ENCODE measurements at places on chromosomes 7 and 10.

GRCh38 chr10:80057171-80057570, 21.3 kb upstream of the TMEM254 start:
- no peak for DNase-seq

DNA sequence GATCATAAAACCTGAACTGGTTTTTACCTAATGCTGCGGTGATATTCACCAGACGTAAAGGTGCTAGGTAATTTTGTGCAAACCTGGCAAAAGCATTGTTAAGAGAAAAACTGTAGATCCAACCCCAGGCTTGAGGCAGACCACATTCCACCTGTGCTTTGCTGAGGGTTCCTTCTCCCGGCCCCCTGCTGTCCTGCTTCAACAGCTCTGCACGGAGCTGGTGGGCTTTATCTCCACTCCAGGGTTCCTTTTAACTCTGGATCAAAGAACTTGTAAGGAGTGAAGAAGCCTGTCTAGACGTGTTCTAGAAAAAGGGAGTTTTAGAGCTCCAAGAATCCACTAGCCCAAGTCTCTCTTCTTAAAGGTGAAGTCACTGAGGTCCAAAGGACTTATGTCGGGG, 87.5 kb upstream of the NMT2 start:
- DNase-seq: no peak

GRCh38 chr10:16992611-16993119, 136.9 kb downstream of the CUBN start:
- no peak for DNase-seq

DNA sequence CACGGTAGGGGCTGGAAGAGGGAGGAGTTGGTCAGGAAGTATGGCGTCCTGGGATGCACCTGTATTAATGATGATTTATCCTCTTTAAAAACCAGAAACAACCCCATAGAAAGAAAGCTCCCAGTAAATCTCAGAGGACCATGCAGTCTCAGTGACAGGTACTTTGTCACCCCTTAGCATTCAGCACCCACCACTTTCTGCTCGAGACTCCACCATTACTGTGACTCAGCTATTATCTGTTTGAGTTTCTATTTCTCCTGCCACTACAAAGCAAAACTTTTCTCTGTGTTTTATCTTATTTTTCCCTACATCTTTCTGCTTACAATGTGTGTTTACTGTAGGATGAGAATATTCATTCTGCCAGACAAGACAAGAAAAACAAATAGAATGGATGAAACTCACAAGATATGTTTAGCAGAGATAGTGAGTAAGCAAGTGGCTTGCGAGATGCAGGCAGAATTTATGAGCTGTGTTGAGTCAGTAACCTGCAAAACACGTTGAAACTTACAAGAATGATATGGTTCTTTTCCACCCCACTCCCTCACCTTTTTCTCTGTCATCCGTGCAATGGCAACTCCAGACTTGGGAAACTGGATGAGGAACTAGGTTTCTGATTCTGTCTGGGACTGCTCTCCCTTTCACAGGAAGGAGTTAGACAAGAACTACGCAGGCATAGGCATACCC, 127.1 kb downstream of the AOAH start:
- DNase-seq: no peak

DNA sequence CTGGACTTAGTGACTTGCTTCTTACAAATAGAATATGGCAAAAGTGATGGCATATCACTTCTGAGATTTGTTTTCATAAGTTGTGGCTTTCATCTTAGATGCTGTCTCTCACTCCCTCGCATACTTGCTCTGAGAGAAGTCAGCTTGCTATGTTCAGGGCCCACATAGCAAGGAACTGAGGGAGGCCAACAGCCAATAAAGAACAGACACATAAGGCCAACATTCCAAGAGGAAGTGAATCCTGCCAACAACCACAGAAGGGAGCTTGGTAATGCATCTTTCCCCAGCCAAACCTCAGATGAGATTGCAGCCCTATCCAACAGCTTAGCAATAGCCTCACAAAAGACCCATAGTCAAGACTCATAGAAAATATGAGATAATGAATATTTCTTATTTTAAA, 39.2 kb upstream of the DMTF1 start:
- DNase-seq: no peak

DNA sequence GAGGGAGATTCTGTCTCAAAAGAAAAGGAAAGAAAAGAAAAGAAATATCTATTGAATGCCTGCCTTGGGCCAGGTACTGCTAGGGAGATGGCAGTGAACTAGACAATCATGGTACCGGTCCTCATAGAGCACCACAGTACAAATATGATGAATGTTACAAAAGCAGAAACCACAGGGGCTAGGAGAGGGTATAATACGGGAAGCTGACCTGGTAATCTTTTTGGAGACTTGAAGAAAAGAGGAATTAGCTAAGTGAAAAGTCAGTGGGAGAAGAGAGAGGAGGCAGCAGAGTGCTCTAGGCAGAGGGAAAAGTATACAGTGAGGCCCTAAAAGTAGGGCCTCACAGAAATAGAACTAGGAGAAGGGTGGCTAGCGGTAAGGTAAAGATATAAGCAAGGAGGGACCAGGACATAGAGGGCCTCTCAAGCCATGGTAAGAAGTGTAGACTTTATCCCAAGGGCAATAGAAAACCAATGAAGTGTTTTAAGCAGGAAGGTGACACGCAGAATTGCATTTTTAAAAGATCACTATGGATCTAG, 42.8 kb upstream of the WNT8B start:
- DNase-seq: no peak

GRCh38 chr10:33263453-33263852, 71.0 kb downstream of the NRP1 start:
- DNase-seq: no peak

GRCh38 chr7:25719190-25719896, 432.7 kb upstream of the NFE2L3 start:
- DNase-seq: no peak

- DNase-seq: no peak
Measured at GRCh38 chr10:130045801-130046321, 64.8 kb downstream of the C10orf143 start.

DNA sequence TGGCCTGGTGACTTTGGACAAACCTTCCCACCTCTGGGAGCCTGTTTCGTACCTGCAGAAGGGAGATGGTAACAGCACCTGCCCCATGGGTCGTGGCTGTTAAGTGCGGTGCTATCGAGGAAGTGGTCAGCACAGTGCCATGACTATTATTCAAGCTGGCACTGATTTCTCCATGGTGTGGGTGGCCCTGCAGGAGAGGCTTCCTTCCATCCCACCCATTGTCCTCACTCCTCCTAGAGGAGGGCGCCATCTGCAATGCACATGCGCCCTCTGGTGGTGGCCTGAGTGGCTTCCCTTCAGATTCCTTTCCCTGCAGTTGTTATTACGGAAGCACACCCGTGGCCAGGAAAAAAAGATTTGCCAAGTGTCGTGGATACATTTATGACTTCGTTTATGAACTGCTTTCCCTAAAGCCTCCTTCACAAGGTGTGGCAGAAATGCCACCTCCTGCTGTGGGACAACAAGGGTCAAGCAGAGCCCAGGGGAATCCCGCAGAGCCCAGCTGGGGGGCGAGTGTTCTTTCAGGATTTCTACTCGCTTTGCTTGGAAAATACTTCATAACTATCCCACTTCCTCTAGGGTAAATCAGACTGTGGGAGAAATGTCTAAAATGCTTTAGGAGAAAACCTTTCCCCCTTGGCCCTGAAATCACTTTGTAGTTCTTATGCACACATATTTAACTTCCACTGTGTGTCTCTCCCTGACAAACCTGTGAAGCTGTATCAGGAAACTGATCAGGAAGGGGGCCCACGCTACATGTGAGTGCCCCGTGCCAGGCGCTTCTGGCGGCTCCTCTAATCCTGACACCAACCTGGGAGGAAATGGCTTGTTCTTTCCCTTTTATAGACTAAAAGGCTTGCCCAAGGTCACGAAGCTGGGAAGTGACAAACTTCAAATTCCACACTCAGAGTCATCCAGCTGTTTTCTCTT, 98.0 kb upstream of the ANLN start:
- peak; percentile 66 for DNase-seq

DNA sequence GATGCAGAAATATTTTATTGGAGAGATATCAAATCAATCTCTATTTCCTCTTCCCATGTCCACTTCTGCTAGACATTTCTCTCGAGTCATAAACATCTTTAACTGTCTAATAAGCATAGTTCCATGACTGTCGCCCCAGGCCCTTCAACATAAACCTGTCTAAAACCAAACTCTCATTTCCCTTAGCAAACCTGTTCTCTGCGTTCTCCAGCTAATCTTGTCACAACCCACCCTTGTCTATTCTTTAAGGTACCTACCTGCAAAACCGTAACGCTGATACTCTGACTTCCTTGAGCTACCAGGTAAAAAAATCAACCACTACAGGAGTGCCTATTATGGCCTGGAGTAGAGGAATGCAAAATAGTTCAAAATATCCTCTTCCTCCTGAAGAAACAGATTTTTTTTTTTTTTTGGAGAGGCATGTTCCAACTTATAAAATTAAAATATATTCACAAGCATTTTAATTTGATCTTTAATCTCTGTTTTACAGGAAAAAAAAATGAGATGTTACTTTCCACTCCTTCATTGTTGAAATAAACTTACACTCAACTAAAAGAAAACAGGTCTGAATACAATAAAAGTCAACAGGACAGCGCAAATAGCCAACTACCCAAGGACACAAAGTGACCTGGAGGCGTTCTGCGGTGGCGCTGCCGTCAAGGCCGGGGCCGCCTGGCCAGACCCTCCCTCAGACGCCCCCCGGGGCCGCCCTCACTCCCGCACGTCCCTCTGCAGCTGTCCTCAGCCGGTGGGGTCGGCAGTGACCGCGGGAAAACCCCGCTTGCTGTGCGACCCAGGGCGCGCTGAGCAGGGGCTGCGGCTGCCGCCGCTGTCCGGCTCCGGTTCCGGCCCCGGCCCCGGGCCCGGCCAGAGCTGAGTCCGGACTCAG, 765 bp downstream of the SLC25A40 start:
- peak; percentile 9 for DNase-seq

DNA sequence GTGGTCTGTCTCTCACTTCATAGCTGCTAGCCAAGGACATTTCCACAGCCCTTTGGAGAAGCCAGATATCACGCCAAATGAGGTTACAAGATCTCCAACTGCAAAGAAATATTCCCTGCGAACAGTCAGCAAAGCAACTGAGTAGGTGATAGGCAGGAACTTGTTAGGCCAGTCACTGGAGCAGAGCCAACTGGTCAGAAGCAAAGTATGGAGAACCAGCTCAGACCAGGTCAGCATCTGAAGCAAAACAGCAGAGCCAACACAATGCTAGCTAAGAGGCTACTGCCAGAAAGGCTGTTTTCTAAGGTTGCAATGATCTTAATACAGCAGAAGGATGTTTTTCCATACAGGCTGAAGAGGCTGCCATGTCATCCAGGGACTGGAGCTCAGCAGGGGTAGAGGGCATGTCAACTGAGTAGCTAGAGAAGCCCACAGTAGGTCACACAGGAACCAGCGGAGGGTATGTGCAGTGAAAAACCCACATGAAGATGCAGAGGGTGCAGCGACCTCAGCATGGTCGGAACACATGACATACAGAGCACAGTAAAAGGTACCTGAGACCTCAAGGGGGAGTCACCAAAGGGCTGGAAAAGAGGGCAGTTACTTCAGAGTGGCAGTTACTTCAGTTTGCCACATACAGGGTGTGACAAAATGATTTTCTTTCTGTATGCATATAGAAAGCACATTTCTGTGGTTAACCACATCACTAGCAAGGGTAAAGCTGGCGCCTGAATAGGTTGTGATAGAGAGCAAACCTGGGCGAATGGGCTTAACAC, 8.9 kb downstream of the SEC31B start:
- DNase-seq: peak; percentile 83

DNA sequence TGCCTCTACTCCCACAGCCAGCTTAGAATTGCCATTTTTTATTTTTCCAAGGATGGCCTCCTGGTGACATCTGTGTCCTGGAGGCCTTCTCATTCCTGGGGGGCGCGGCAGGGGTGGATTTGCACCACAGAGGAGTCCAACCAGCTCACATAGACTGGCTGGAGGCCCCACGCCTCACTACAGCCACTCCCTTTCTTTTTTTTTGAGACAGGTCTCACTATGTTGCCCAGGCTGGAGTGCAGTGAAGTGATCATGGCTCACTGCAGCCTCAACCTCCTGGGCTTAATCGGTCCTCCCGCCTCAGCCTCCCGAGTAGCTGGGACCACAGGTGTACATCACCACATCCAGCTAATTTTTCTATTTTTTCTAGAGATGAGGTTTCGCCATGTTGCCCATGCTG, 57.6 kb upstream of the DOCK1 start:
- no peak for DNase-seq

GRCh38 chr7:30782690-30783089, 11.5 kb downstream of the MINDY4 start:
- no peak for DNase-seq

DNA sequence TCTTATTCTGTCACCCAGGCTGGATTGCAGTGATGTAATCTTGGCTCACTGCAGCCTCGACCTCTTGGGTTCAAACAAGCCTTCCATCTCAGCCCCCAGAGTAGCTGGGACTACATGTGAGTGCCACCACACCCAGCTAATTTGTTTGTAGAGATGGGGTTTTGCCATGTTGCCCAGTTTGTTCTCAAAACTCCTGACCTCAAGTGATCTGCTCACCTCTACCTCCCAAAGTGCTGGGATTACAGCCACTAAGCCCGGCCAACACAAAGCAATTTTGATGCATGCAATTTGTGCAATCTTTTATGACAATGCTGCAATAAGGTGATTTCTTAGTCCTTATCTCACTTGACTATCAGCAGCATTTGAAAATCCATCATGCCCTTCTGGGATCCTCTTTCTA, 333.1 kb downstream of the FRMD4A start:
- no peak for DNase-seq

DNA sequence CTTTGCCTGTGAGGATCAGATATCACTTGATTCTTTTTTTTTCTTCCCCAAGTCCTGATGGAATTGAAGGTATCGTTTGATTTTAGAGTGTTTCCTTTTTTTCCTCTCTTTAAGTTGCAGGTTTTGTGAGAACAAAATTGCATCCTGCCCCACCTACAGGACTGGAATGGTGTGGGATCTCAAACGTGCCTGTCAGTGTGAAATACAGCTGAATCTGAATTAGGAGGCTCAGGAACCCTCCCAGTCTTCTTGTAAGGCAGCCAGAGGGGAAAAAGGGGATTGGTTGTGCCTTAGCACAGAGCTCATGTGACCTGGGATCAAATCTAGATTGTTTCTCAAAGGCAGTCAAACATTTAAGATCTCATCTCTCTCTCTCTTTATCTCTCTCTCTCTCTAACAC, 32.7 kb upstream of the KLHL7 start:
- no peak for DNase-seq

DNA sequence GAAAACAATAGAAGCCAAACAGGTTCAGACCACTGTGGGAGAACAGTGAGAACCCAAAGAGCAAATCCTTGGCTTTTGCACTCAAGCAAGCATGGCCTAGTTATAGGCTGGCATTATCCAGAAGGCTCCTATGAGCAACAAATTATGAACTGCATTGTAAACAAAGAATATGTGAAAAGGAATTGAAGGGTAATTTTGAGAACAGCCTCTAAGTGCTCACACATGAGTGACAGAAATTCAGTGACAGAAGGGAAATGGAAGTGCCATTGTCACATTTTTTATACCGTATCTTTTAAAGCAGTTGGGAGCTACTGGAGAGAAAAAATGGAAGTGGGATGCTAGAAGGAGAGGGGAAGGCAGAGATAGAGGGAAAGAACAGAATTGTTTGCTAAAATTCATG, 114.2 kb downstream of the MACC1 start:
- no peak for DNase-seq
